Activated T-helper 1 cell treated with anti-CD3 and anti-CD28 coated beads, Interleukin-2, amount 50 U/mL, for 16 hours (primary cell): ENCODE measurements at places on chromosomes 2 and 18.

DNA sequence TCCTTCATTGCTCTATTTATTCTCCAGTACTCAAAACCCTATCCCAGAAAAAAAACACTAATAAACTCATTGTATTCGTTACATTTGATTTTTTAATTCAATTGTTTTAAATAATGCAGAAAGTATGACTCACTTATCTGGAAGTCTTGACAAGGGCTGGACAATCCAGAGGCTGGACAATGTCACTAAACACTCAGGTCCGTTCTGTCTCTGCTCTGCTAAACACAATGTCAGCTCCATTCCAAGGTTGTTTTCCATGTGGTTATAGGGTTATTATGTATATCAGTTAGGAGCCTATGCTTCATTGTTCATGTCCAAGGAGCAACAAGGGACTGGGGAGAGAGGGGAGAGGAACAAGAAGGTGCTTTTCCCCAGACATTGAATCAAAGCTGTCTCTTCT is 125.5 kb downstream of the IRS1 start:
- DNase-seq, result no peak

GRCh38 chr2:11430729-11431128 is 35.2 kb downstream of the E2F6 start:
- no peak for DNase-seq

- no peak for DNase-seq
Measured at GRCh38 chr2:216694826-216695217, 527 bp downstream of the IGFBP5 start.

DNA sequence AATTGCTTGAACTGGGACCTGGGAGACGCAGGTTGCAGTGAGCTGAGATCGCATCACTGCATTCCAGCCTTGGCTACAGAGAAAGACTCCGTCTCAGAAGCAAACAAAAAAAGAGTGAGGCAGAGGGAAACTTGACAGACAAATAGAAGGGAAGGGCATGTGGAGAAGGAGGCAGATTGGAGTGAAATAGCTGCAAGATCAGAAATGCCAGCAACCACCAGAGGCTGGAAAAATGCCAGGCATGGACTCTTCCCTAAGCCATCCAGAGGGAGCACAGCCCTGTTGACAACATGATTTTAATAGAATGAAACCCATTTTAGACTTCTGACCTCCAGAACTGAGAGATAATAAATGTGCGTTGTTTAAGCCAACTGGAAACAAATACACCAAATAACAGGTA is 447.2 kb upstream of the SPHKAP start:
- DNase-seq, result no peak

GRCh38 chr2:207123776-207124391 is 41.9 kb downstream of the KLF7 start:
- DNase-seq, result no peak

GRCh38 chr2:1988594-1988993 is 244.3 kb upstream of the PXDN start:
- no peak for DNase-seq

DNA sequence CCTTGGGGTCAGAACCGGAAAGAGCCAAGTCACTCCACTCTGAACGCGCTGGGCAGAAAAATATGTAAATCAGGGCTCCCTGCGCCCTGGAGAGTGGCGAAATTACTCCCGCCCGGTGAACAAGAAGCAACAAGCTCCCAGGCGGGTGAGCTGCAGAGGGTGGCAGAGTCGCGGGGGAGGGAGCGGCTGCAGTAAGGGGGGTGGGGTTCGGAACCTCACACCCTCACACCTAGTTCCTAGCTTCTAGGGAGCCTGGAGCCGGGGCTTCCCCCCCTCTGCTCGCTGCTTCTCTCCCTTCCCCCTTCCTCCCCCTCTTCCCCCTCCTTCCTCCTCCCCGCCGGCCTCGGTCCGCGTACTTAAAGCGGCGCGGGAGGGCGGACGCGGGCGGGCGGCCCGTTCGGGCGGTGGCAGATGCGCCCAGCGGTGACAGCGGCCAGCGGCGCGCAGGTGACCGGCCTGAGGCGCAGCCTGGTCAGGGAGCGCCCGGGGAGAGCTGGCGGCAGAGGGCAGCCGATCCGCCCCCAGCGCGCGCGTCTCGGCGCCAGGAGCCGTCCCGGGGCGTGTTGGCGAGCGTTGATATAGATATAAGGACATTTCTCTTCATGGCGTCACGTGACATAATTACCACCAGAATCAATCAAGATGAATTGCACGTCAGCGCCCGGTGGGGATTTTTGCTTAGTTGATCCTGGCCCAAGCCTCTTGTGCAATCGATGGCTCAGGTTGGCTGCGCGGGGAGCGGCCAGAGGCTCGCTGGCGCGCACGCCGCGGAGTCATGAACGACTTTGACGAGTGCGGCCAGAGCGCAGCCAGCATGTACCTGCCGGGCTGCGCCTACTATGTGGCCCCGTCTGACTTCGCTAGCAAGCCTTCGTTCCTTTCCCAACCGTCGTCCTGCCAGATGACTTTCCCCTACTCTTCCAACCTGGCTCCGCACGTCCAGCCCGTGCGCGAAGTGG is at the start of gene HOXD11:
Gene HOXD11 (plus strand): TSS at position 700 of the 959 bp plus-strand sequence. CDS start 76 bp downstream, at position 776.
- no peak for DNase-seq

DNA sequence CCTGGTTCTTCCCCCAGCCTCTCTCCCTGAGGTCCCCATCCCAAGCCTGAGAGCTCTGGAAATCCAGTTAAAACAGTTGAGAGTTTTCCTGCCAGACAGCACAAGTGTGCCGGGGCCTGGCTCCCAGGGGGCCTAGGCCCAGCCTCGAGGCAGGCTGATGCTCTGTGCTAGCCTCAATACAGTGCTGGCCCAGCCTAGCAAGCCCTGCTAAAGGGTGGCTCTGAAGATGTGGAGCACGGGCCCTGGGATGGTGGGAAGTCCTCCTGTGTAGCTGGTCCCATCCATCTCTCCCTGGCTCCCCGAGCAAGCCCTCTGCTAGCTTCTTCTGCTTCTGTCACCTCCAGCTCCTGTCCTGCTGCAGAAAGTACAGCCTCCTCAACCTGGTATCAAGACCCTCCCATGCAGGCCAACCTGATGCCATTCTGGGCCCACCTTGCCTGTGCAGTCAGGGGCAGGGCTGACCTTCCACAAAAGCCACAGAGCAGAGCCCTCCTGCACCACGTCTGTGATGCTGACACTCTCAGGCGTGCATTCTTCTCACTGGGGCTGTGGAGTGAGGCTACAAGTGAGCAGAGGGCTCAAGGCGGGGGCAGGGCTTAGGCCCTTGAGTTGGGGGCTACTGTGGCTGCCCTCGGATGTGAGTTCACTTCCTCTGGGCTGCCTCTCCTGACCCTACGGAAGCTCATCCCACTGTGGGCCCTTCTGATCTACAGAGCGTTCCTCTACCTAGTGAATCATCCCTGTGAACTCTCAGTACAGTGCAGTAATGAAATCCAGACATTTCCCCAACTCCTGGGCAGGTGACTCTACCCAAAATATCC is 60.1 kb upstream of the LAPTM4A start:
- DNase-seq, result no peak

DNA sequence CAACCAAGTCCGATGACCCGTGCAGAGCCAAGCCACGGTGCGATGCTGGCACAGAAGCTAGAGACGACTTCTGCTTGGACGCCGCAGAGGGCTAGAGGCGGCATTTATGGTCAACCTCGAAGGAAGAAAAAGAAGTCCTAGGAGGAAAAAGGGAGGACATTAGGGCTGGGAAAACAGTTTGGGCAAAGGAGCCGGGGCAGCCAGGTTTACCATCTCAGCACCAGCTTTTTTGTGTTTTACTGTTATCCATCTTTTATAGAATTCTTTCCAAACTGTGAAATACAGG is 643 bp upstream of the DTNB start:
- DNase-seq, result no peak

DNA sequence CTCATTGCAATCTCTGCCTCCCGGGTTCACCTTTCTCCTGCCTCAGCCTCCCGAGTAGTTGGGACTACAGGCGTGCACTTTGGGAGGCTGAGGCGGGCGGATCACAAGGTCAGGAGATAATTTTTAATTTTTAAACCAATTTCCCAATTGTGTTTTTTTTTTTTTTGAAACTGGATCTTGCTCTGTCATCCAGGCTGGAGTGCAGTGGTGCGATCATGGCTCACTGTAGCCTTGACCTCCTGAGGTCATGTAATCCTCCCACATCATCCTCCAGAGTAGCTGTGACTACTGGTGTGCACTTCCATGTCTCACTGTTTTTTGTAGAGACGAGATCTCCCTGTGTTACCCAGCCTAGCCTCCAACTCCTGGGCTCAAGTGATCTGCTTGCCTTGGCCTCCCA is 49.3 kb downstream of the GLS start:
- DNase-seq, result no peak

DNA sequence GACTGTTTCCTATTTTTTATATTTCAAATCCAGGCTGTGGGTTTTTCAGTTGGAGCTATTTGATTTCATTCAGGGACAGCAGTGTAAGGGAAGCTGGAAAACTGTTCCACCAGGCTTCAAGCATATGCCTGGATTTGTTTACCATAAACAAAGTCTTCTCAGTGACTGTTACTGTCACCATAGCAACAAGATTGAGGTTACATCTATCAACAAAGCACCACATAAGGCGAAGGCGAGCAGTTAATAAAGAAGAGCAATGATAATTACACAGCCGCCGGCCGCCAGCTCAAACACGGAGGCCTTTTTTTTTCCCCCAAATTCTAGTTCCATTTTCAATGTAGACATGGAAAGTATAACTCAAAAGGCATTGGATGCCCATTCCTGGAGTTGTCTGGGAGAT is 553.7 kb upstream of the SYT4 start:
- no peak for DNase-seq

DNA sequence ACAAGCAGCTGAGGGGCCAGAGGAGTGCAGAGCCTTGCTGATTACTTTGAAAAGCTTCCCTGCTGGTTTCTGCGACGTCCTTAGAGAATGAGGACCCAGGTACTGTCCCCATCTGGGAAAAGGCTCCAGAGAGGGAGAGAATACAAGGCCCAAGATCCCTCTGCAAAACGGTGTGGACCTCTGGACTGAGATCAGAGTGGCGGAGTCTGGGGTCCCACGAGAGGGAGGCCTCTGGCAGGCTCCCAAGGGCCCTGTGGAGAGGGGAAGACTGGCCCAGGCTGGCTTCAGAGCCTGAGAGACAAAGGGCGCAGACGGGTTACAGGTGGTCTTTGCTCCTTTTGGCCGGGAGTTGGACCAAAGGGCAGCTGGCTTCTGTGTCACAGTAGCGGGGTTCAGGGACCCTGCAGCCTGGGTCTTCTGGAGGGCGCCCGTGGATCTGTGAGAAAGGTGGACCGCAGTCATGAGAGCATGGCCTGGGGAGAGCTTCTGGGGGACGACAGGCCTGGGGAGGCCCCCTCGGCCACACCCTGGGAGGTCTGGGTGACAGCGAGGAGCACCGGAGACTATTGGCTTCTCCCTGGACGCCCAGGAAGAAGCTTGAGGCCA is 805 bp downstream of the SNORC start:
- DNase-seq, result no peak

- no peak for DNase-seq
Measured at GRCh38 chr2:170582313-170582712, 132.8 kb upstream of the SP5 start.

DNA sequence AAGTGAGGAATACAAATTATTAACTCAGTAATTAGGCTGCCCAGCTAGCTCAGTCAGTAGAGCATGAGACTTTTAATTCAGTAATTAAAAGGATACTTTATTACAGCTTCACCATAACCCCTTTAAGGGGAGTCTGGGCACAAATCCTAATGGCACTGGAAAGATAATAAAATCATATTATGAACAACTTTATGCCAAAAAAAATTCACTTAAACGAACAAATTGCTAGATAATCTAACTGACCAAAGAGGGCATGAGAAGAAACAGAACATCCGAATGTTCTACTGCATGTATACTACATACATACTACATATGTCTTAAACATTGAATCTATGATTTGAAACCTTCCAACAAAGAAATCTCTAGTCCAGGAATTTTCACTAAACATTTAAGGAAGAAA is 159.5 kb downstream of the CYP26B1 start:
- DNase-seq, result no peak

- DNase-seq, result no peak
Measured at GRCh38 chr2:80001701-80002101, 302.9 kb downstream of the LRRTM1 start.

GRCh38 chr2:230589497-230590015 is 123.1 kb upstream of the CAB39 start:
- DNase-seq, result no peak

- DNase-seq, result no peak
Measured at GRCh38 chr2:21146638-21147037, 22.9 kb downstream of the TDRD15 start.

GRCh38 chr18:52045946-52046675 is 293.9 kb upstream of the DCC start:
- no peak for DNase-seq
